ENCODE measurements at places on chromosomes 16 and 17.

DNA sequence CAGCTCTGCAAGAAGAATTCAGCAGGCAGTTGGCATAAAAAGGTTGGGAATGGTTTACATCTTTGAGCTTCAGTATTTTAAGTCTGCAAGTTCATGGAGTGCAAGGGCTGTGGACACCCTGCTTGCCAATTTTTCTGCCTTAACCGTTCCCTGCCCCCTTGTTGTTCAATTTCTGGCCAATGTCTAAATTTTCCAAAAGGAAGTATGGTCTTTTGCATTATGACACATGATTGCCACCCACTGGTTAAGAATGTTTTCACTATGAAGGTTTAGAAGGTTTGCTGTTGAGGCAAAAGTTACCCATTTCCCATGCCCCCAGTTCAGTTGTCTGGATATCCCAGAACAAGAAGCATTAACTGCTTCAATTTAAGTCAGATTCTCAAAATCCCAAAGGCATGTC lies 441.9 kb downstream of the CDH13 start:
- no peak for DNase-seq

DNA sequence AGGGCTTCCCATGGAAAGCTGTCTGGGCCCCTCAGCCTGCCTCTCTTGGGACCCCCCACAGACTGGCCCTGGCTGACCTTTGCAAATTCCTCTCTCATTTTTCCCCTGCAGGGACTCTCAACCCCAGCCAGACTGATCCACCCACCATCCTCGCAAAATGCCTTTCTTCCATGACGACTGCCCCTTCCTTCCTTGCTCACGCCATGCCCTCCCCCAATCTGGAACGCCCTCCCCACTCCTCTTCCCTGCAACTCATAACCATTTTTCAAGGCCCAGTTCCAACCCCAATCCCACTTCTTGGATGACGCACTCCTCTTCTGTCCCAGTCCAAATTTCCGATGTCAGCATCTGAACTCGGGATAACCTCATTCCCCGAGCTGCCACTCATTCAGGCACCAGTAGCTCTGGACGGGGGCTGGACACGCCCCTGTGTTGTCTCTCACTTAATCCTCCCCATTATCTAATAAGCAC lies 1.3 kb upstream of the DNAI2 start:
- no peak for DNase-seq

- peak; percentile 86 for DNase-seq
Measured at GRCh38 chr17:6701719-6702118, 11.4 kb downstream of the SLC13A5 start.

- DNase-seq, result no peak
Measured at GRCh38 chr17:28720247-28720996, 637 bp downstream of the RPL23A start.

DNA sequence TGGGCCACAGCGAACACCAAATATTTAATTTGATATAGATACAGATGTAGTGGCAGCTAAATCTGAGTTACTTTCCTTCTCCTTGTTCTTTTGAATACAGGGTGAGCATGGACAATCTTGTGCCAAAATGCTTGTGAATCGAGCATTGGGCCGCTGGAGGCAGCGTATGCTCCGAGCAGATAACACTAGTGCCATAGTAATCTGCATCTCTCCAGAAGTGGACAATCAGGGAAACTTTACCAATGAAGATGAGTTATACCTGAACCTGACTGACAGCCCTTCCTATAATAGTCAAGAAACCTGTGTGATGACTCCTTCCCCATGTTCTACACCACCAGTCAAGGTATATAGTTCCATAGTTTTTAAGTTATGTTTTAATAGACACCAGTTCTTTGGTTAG lies 21.2 kb upstream of the BCAS3 start:
- DNase-seq, result no peak

- DNase-seq, result no peak
Measured at GRCh38 chr17:17684906-17685774, 3.9 kb downstream of the RAI1 start.

- DNase-seq, result no peak
Measured at GRCh38 chr17:38864636-38865398, 5.0 kb upstream of the LASP1 start.

GRCh38 chr16:81237942-81238295 lies 570 bp upstream of the BCO1 start:
- DNase-seq, result no peak

DNA sequence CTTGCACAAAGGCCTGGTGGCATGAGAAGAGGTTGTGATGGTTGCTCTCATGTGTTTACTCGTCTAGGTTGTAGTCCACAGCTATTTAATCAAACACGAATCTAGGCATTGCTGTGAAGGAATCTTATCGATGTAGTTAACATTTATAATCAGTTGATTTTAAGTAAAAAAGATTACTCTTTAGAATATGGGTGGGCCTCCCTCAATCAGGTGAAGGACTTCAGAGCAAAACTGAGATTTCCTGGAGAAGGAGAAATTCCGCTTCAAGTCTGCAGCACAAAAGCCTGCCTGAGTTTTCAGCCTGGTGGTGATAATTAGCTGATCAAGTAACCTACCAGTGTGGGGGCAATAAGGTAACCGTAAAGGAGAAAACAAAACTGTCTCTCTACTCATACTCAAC lies 523.6 kb downstream of the GRIN2A start:
- DNase-seq, result no peak

DNA sequence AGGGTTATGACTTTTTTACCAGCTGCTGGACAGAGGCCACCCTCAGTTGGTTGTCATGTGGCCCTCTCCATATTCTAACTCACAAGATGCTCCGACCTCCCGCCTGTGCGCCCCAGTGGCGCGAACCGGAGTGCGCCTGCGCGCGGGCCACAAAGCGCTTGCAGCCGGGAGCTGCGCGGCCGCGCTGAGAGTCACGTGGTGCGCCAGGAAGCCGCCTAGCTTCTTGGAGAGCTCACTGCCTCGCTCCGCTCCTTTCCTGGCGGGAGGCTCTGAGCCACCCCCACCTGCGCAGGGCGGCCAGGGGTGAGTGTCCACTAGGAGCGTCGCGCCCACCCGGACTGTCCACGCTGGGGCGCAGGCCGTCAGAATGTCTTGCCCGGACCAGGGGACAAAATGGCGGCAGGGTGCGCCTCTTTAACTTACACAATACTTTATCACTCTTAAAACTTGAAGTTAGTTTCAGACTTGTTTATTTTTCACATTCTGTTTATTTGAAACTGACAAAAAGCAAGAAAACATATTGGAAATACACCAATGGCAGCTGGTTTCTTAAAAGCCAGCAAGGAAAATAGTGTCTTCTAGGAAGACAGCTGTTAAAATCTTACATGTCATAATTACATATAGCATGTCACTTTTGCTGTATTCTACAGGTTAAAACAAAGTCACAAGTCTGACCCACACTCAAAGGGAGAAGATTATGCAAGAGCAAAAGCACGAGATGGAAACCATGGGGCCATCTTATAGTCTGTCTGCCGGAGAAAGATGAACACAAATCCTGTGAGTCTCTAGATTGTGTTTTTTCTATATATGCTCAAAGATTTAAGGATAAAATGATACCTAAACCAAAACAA lies 357.9 kb downstream of the CNTNAP4 start:
- no peak for DNase-seq

GRCh38 chr17:61053469-61053868 lies 346.2 kb upstream of the TBX2 start:
- no peak for DNase-seq

All from HEK293T (cell line).